ENCODE measurements at places on chromosomes 1 and 21.

GRCh38 chr1:223729906-223730305, 17.6 kb downstream of the CAPN2 start:
- no peak for DNase-seq

- no peak for DNase-seq
Observed at GRCh38 chr21:31299291-31300147, 44.5 kb downstream of the TIAM1 start.

DNA sequence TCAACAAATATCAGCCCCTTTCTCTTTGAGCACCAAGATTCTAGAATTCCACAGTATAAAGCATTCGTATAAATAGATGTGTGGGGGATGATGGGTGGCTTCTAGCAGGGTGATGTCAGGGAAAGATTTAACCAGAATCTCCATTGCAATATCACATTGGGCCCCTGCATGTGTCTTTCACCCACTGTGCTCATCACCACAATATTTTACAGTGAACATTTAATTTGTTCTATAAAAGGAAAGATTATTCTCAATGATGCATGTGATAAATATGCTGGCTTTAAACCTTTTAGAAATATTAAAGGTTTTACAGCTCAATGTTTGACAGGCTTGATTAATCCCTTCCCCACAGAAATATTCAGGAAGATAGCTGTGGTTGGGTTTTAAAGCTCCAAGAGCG, 457.8 kb upstream of the DAB1 start:
- DNase-seq, result no peak

DNA sequence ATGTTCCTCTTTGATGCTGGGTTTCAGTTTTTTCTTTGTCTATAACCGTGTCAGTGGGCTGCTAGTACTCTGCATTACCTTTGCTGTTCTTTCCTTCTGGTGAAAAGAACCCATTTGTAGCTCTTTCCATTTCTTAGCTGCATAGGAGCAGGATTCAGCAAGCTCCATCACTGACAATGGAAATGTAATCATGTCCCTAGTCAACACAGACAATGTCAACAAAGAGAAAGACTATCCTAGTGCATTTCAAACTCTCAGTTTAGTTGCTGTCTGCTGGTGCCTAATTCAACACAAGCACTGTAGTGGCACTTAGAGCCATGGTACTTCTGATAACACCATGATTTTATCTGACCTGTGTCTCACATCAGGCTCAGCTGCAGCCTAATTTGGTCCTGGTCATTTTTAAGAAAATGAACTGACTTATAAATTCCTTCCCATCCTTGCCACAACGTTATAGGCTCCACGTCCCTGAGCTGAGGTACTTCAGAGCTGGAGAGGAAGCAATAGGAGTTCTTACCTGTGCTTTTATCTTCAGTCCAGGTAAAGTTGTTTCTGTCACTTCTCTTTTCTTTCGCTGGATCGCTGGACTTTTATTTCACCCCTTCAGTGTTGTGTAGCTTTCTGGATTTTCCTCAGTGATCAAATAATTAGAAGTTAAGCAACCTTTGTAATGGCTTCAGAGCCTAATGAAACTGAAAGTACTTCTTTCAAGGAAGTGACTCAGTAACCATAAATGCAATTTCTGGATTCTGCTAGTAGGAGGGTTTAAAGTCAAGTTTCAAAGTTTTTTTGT, at the start of gene GBP3:
GBP3 (minus strand) TSS at position 700 of the 793 bp plus-strand sequence. CDS start 2,145 bp downstream, outside the sequence.
- DNase-seq, result no peak

DNA sequence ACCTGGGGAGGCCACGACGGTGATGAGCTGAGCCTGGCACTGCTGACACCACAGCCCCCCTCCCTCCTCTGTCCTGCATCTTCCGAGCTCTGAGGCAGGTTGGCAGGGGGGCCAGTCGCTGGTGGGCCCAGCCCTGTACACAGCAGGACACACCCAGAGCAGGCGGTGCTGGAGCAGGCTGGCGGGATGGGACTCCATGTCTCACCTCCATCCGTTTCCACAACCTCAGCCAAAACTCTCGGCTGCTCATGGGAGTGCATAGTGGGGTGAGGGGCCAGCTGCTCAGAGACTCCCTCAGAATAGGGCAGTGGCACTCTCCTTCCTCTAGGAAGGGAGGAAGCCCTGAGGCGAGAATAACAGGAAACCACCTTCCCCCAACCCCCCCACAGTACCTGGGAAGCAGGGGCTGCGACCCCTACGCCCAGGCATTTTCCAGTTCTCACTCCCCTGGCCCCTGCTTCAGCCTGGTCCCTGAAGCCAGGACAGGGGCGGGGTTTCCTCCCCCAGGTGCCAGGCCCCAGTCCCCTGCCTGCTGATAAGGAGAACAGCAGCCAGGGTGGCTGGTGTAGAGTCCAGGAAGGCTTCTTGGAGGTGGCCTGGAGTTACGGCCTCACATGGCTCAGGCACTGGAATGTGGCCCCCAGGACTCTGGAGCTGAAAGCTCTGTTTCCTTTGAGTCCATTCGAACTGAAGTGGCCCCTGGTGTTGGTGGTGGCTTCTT, 3.2 kb upstream of the IBA57 start:
- no peak for DNase-seq

- peak; percentile 75 for DNase-seq
Observed at GRCh38 chr1:41322835-41323234, 38.4 kb upstream of the FOXO6 start.

- DNase-seq, result no peak
Observed at GRCh38 chr1:114719424-114719787, 2.8 kb upstream of the NRAS start.

DNA sequence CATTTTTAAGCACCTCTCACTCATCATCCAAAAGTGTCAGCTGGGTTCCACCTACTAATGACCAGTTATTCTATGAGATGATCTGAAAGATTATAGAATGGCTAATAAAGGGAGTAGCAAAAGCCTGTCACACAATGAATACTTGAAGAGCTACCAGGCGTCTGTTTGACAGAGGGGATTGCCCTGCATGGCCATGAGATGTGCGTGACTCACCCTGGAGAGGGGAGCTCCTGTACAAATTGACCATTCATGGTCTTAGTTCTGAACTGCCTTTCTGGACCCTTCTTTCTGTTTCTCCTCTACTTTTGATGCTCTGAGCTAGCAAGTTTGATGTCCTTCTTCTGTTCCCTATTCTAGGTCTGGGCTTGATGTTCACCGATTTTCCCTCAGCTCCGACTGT, 85.2 kb upstream of the ABCD3 start:
- DNase-seq, result no peak

DNA sequence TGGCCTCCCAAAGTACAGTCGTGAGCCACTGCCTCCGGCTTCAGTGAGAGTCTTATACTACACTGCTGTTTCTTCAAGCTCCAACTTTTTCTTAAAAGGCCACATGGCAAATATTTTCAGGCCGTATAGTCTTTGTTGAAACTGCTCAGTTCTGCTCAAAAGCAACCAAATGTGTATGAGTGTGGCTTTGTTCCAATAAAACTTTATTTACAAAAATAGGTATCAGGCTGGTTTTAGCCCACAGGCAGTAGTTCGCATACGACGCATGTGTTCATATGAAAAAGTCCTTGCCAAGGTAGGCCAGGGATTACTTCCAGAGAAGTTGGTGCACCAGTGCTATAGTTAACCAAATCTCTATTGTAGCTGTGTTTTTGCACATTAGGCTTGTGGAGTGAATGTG, 6.2 kb downstream of the PLEKHM2 start:
- DNase-seq, result no peak

DNA sequence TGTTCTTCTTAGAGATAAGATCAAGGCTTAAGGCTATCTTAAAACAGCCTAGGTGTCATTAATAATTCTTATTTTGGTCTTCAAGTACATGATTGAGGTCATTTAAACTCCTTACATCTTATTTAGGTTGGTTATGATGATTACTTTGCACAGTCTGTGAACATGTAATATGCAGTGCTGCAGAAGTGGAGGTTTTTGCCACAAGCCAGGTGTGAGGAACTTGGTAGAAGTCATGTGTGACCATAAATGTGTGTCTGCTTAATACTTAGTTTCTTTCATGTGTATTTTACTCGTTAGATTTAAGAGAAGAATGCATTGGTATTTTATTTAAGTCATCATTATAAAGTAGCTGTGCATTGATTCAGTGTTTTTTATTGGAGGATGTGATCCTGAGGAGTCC, 10.1 kb downstream of the ATG4C start:
- DNase-seq, result no peak

Data from WTC11 (cell line).